ENCODE measurements at places on chromosomes 7 and 10.
A peak's percentile ranks its signal among the peaks of the same experiment; 100 is the strongest.

DNA sequence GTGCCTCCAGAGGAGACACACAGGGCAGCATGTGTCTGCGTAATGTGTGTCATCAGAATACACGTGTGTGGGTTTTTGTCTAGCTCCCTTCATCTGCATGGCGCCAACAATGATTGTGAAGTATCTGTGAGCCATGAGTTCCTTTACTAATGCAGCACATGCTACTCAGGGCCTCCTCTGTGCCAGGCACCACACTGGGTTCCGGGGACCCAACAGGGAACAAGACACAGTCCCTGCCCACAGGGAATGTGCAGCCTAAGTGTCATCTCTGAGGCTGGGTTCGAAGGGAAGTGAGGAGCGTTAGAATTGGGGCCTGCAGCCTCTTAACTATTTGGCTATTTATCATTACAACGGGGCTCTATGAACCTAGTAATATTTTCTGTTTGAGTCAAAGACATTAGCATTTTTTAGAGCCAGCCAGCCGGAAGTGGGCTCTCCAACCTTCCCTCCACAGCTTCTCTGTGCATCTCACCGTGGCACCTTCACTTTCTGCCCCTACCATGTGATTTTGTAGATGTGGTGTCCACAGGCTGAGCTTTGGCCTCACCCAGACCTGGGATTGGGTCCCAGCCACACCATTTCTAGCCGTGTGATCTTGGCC, 43.9 kb upstream of the SRGN start:
- DNase-seq: no peak

DNA sequence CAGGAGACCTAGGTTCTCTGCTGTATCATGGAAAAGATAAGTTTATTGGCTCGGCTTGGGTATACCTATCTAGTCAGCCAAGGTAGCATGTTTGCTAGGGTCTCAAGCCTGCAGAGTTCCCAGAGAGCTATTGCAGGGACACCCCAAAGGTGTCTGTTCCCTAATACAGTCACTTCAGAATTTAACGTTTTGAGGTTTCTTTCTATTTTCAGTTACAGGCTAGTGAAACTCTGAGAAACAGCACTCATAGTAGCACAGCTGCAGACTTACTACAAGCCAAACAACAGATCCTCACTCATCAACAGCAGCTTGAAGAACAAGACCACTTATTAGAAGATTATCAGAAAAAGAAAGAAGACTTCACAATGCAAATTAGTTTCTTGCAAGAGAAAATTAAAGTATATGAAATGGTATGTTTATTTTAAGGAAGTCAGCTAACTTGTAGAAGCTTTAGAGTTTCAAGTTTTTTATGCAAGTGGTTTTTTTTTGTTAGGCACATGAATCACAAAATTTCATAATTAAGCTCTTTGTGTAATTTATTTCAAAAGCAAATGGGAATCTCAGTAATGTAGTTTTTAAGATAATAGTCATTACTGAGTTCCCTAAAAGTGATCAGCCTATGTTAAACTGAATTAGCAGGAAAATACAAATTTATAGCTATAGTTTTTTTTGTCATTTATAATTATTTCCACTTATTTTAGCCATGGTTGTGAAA, 54.9 kb downstream of the AKAP9 start:
- no peak for DNase-seq

DNA sequence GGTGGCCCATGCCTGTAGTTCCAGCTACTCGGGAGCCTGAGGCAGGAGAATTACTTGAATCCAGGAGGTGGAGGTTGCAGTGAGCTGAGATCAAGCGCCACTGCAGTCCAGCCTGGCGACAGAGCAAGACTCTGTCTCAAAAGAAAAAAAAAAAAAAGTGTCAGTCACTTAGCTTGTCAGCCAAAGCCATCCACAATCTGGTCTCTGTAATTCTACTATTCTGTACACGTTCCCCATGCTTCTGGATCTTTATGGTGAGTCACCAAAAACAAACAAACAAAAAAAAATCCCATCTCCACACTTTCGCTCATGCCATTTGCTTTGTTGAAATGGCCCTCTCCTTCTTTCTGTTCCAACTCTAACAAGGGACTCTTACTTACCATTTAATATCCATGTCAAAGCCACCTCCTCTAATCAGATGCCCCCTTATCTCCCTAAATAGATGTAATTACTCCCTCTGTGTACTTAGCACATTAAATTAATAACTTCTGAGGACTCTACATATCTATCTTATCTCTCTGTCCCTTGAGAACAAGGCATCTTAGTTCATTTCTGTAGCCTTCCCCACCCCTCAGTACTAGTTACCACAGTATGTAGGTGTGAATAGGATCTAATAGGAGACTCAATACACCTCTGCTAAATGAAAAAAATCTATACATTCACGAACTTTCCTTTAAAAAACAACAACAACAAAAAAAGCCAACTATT, 128.4 kb downstream of the ELMO1 start:
- no peak for DNase-seq

- DNase-seq: no peak
Observed at GRCh38 chr10:88608052-88608732, 21.6 kb downstream of the LIPJ start.

- peak; percentile 33 for DNase-seq
Observed at GRCh38 chr10:74189999-74190421, 39.0 kb downstream of the ADK start.
